RWPE2 (cell line): ENCODE measurements at places on chromosomes 7 and 10.

- DNase-seq = no peak
- H3K27me3 ChIP-seq = no peaks in the 10 kb centered on the region
- no peaks in the 10 kb centered on the region for H3K4me1 ChIP-seq
These were observed 102.1 kb downstream of the FOXL3 start for GRCh38 chr7:391961-392524.

DNA sequence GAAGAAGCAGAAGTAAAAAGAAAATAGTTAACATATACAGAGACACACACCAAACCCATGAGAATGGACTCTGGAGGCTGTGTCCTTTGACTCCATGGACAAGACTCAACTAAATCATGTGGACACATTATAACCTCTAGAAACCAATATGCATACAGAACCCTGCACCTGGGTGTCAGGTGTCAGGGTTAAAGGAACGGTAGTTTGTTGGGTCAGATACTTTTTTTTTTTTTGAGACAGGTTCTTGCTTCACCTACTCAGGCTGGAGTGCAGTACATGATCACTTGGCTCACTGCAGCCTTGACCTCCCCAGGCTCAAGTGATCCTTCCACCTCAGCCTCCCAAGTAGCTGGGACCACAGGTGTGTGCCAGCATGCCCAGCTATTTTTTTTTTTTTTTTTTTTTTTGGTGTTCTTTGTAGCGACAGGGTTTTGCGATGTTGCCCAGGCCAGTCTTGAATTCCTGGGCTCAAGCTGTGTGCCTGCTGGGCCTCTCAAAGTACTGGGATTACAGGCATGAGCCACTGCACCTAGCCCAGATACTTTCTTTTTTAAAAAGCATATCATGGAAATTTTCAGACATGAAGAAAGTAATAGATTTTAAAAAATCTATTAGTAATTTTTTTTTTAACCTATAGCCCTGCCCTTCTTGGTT, 31.3 kb downstream of the GALNT11 start:
- H3K36me3 ChIP-seq = no peaks in the 10 kb centered on the region
- no peaks in the 10 kb centered on the region for H3K27me3 ChIP-seq
- H3K4me1 ChIP-seq = peaks cover 3% of the 10 kb centered on the region
- no peak for DNase-seq
- no peak overlapping the region for H3K27ac ChIP-seq
- H3K4me3 ChIP-seq = no peak overlapping the region

GRCh38 chr10:88386821-88387773, 196.0 kb downstream of the RNLS start:
- H3K27me3 ChIP-seq = no peaks in the 10 kb centered on the region
- no peaks in the 10 kb centered on the region for H3K36me3 ChIP-seq
- peak overlapping the region; percentile 58 for H3K27ac ChIP-seq

- H3K4me1 ChIP-seq = peaks cover 6% of the 10 kb centered on the region
- no peak overlapping the region for H3K4me3 ChIP-seq
These were observed 226.6 kb downstream of the ARHGAP12 start for GRCh38 chr10:31702005-31702404.

DNA sequence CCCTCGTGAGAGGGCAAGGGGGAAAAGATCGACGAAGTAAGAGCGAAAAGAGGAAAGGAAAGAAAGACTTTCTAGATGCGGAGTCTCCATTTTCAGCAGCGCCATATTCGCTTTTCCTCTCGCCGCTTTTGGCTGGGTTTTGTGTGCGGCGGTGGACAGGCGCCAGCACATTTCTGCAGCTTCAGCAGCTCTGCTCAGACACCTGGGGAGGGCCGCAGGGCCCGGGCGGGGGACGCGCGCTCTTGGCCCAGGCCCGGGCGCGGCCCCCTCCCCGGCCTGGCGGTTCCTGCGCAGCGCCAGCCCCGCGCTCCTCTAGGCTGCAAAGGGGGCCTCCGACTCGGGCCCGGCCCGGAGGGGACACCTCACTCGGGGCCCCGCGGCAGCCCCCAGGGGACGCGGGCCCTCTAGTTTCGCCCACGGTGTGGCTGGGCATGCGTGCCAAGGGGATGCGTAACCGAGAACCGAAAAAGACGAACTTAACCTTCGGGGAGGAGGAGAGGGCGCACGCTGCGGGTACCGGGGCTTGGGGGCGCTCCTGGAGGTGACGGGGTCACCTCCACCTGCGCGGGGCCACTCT, 34.5 kb upstream of the EBLN1 start:
- H3K4me3 ChIP-seq = peak overlapping the region; percentile 35
- peaks cover 10% of the 10 kb centered on the region for H3K4me1 ChIP-seq
- no peaks in the 10 kb centered on the region for H3K27me3 ChIP-seq

DNA sequence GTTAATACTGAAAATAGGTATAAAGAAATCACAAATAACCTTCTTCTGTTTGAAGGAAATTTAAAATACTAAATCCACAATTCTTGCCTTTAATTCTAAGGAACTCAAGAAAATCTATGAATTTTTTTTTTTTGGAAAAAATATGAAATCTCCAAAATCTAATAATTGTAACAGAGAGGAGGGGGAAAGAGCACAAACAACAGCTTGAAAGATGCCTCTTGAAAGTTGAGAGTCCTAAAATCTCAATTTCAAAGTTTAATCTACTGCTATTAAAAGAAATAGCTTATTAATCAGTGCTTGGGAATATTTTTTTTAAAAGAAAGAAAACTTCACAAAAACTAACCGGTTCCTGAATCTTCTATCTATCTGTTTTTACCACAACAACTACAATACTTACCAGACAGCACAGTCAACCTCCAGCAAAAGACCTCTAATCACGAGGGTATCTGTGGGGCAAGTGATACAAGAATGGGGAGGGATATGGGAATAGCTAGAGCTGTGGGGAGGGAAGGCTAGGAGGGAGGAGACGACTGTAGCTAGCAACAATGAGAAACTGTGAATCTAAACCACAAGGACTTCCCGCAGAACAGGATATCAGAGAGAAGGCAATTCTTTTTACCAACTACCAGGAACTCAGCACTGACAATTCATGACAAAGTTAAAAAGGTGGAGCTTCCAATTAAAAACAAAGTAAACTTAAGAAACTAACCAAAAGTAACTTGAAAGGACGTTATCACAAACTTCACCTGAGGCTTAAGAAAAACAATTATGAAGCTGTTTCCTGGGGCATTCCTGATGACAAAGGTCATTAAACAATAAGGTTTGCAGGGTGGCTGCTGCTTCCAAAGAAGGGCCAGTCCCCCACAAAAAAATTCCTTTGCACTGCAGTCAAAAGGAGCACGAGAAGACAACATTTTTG, at the start of gene USP54:
TSS of gene USP54 (minus strand) at position 462 of the 919 bp plus-strand sequence. CDS start 15,684 bp downstream, outside the sequence.
- H3K27me3 ChIP-seq = no peaks in the 10 kb centered on the region
- no peaks in the 10 kb centered on the region for H3K36me3 ChIP-seq
- H3K4me3 ChIP-seq = no peak within 1 kb of the TSS
- peak within 1 kb of the TSS; percentile 57 for H3K27ac ChIP-seq

- H3K4me3 ChIP-seq = no peak overlapping the region
- no peak overlapping the region for H3K27ac ChIP-seq
- H3K27me3 ChIP-seq = no peaks in the 10 kb centered on the region
- no peaks in the 10 kb centered on the region for H3K4me1 ChIP-seq
These were observed 127.3 kb downstream of the LHPP start for GRCh38 chr10:124588736-124589490.

GRCh38 chr7:105204520-105204919, 184.2 kb downstream of the SRPK2 start:
- no peaks in the 10 kb centered on the region for H3K4me1 ChIP-seq
- no peaks in the 10 kb centered on the region; the same call in none of the 2 replicates for H3K36me3 ChIP-seq
- H3K4me3 ChIP-seq = no peak overlapping the region
- no peak overlapping the region for H3K27ac ChIP-seq

DNA sequence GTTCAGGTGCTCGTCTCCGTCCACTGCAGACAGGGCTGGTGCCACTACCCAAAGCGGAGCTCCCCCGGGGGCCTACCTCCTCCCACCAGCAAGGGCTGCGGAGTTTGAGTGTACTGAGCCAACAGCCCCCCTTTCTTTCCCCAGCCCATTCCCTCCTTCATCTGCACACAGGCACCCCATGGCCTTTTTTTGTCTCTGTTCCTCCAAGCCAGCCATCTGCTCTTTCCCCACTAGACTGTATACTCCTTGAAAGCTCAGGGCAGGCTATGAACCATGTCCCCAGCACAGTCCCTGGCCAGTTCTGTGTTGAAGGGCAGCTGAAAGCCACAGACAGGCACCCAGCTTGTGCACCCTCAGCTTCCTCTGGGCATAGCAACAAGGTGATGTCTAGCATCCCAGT, 99.4 kb downstream of the ZMIZ1 start:
- peaks cover under 1% of the 10 kb centered on the region for H3K4me1 ChIP-seq
- no peak overlapping the region for H3K4me3 ChIP-seq
- H3K27ac ChIP-seq = no peak overlapping the region
- no peak for DNase-seq

DNA sequence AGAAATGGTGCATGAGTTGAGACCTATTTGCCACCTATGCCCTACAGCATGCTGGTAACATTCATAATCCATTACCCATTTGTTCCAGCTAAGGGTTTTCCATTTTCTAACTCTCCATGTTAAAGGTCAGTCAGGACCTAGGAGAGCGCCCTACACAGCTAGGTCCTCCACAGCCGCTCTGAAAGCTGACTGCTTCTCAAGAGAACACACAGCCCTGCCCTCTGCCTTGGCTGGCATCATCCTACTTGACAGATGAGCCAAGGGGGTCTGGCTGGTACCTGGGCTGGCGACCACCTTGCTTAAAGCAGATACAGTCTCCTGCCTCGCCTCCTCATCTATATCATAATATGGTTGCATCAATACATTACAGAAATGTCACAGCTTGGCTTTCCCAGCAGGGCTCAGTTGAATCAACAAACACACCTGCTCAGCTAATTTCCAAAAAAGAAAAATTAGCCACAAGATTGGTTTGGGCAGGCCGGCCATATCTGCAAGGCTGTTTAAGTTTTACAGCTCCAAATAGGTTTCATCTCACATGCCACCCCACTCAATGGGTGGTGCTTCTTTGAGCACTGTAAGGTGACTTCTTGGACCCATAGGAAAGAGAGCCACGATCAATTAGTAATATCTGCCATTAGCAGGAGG, 17.3 kb downstream of the TLL2 start:
- H3K4me3 ChIP-seq = no peak overlapping the region
- H3K36me3 ChIP-seq = no peaks in the 10 kb centered on the region
- H3K27me3 ChIP-seq = no peaks in the 10 kb centered on the region
- no peak overlapping the region for H3K27ac ChIP-seq

DNA sequence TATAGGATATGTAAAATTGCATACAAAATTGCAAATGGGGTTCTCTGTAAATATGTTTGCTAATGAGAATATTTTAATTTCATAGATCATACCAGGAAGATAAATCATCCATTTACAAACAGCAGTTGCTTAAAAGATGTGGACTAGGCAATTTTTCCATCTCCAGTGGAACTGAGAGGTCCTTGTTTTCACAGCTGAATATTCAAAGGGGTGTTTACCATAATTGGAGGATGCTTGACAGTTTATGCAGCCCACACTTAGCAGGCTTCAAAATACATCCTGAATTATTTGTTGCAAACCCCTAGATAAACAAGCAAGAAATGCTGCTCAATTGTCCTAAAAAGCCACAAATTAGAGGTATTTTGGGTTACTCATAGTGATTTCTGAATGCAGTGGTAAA, 69.9 kb downstream of the ADARB2 start:
- H3K4me1 ChIP-seq = peaks cover 6% of the 10 kb centered on the region
- DNase-seq = no peak
- no peaks in the 10 kb centered on the region for H3K27me3 ChIP-seq
- H3K36me3 ChIP-seq = no peaks in the 10 kb centered on the region

- peak; percentile 48 for DNase-seq
- H3K4me1 ChIP-seq = peaks cover 20% of the 10 kb centered on the region
- peaks cover 42% of the 10 kb centered on the region for H3K36me3 ChIP-seq
- no peaks in the 10 kb centered on the region for H3K27me3 ChIP-seq
- H3K27ac ChIP-seq = peak overlapping the region; percentile 66
These were observed 822 bp downstream of the ZNF800 start for GRCh38 chr7:127391591-127392181.

DNA sequence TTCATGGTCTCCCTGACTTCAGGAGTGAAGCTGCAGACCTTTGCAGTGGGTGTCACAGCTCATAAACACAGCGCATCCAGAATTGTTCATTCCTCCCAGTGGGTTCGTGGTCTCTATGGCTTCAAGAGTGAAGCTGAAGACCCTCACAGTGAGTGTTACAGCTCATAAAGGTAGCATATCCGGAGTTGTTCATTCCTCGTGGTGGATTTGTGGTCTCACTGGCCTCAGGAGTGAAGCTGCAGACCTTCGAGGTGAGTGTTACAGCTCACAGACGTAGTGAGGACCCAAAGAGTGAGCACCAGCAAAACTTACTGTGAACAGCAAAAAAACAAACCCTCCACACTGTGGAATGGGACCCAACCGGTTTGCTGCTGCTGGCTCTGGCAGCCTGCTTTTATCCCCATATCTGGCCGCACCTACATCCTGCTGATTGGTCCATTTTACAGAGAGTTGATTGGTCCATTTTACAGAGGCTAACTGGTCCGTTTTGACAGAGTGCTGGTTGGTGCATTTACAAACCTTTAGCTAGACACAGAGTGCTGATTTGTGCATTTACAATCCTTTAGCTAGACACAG, 308.8 kb downstream of the PTPRN2 start:
- no peaks in the 10 kb centered on the region for H3K4me1 ChIP-seq
- no peak overlapping the region for H3K4me3 ChIP-seq
- no peaks in the 10 kb centered on the region for H3K36me3 ChIP-seq
- no peaks in the 10 kb centered on the region for H3K27me3 ChIP-seq

DNA sequence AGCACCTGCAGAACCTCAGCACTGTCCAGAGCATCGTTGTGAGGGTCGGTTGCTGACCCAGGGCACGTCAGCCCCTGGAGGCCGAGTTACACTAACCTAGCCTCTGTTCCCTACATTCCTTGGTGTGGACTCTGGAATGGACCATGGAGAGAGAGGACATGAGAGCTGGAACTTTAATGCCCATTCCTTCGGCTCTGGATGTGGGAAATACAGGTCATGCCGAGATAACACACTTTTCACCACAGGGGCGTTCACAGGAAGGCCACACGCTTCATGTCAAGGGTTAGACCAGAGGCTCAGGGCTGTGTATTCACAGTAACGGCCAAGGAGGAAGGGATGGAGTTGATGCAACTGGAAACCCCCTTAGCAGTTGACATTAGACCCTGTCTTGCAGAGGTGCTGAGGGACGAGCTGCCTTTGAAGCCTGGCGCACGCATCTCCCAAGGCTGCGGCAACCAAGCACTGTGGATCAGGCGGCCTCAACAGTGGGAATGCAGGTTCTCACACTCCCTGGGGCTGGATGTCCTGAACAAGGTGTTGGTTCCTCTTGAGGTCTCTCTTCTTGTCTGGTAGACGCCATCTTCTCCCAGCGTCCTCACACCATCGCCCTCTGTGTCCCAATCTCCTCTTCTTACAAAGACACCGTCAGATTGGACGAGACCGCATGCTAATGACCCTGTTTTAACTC, 245.2 kb downstream of the KLF6 start:
- no peak for DNase-seq
- H3K36me3 ChIP-seq = no peaks in the 10 kb centered on the region
- H3K27ac ChIP-seq = no peak overlapping the region
- no peaks in the 10 kb centered on the region for H3K27me3 ChIP-seq
